Cerebellum (tissue), 4 donors: ENCODE measurements at places on chromosomes 6 and 20.
A peak's percentile ranks its signal among the peaks of the same experiment; 100 is the strongest.

DNA sequence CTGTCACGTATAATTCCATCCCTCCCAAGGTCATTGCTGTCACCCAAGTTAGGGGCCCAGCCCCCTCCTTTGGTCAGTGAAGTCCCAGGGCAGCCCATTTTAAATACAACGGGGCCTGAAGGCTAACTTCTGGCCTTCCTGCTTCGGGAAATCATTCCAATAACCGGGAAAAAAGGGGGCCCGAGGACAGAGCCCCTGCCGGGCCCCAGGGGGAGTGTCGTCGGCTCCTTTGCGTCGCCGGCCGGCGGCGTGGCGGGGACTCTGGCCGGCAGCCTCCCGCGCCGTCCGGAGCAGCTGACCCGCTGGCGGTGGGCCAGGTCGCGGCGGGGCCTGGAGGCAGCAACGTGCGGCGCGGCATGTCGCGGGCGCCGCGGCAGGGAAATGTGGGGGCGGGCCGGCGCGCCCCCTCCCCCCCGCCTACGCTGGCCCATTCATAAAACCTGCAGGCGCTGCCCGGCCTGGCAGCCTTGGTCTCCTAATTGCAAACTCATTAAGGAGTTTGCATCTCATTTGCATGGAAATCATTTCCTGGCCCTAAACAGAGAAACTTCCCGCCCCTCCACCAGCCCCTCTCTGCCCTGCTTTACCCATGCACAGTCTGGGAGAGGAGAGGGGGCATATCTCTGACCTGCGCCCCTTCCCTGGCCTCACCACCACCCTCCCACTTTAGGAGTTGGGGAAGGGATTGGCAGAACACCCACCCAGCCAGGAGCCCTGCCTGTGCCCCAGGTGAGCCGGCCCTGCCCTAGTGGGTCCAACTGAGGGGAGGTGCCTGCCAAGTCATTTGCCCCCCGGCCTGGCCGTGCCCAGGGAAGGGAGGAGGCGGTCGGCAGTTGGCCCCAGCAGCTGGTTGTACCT lies 50.7 kb downstream of the MRPL14 start:
- peak; percentile 77 for DNase-seq

- DNase-seq = no peak
Observed at GRCh38 chr6:38604700-38605099, 35.0 kb downstream of the BTBD9 start.

GRCh38 chr20:1075616-1076015 lies 42.8 kb upstream of the PSMF1 start:
- DNase-seq = no peak

DNA sequence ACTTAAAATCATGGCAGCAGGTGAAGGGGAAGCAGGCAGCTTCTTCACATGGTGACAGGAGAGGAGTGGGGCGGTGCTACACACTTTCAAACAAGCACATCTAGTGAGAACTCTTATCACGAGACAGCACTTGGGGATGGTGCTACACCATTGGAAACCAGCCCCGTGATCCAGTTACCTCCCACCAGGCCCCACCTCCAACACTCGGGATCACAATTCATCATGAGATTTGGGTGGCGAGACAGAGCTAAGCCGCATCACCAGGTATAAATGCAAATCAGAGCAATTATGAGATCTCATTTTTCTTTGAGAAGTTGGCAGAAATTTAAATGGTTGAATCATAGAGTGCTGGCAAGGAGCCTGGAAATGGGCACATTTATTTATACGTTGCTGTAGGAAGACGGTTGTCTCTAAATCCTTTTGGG lies 31.4 kb downstream of the IGF2R start:
- DNase-seq = no peak

GRCh38 chr6:40436685-40437604 lies 150.2 kb downstream of the LRFN2 start:
- DNase-seq = no peak

DNA sequence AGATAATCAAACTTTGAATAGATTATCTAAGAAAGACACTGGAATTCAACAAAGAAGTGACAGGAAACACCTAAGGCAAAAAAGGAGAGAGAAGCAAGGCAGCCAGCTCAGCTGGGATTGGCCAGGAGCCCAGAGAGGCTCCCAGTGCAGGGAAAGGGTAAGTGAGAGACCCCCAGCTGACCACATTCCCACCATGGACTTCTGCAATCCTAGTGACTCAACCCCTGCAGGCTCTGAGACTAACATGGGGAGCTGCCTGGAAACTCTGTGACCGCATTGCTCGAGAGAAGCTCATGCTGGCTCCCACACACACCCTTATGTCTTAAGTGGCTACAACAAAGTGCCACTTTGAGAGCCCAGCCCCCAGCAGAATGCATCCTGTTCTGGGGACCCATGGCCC lies 215.1 kb downstream of the PACRG start:
- DNase-seq = no peak

DNA sequence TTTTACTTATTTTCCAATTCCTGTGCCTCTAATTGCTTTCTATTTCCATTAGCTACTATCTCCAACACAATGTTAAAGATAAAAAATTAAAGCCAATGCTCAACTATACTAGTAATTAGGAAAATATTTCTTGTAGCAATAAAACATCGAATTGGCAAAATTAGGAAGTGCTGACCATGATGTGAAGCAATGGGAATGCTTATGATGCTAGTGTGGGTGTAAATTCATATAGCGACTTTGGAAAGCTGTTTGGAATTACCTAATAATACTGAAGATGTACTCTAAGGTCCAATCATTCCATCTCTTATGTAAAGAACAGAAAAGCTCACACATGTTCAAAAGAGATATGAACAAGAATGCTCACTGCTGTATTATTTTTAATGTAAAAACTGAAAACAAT lies 78.2 kb downstream of the UBE3D start:
- no peak for DNase-seq

DNA sequence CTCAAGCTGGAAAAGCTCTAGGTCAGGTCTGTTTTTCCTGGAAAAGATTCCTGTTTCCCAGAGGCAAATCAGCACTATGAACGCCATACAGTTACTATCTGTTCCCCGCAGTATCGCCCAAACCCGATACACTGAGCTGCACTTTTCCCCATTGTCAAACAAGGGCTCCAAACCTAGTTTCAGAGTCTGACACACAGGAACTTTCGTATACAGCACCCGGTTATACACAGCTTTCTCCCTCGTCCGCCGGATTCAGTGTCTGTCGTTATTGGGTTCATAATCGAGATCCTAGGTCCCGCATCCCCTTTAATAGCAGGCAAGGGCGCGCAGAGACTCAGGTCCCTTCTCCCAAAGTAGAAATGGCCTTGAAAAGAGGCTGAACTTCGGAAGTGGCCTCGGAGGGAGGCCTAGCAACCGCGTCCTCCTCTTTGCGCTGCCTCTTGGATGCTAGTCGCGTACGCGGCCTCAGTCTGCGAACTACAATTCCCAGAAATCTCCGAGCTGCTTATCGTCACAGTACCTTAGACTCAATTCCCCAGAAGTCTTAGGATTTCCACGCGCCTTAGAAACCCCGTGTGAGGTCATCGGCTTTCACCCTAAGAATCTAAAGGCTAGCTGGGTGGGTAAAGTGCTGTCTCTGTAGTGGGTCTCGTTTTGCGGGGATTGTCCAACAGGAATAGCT lies 34.2 kb downstream of the ZNF391 start:
- DNase-seq = no peak

GRCh38 chr6:71478834-71479541 lies 190.4 kb downstream of the OGFRL1 start:
- no peak for DNase-seq

DNA sequence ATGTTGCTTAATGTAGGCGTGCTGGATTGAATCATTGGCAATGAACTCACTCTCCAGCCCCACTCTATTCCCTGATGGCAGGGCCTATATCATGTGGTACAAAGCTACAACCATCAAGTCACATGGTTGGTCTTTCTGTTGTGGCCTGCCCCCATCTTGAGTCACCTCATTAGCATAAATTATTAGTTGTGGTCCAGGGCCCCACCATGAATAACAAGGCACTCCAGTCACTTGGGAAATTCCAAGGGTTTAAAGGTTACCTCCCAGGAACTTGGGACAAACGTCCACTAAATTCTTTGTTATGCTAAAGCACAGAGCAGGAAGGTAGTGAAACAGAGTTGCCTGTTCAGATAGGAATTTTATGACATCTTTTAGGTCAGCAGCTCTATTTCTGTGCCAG lies 193.7 kb downstream of the SLC35F1 start:
- DNase-seq = no peak

GRCh38 chr6:146990821-146991798 lies 213.1 kb upstream of the STXBP5 start:
- DNase-seq = no peak

DNA sequence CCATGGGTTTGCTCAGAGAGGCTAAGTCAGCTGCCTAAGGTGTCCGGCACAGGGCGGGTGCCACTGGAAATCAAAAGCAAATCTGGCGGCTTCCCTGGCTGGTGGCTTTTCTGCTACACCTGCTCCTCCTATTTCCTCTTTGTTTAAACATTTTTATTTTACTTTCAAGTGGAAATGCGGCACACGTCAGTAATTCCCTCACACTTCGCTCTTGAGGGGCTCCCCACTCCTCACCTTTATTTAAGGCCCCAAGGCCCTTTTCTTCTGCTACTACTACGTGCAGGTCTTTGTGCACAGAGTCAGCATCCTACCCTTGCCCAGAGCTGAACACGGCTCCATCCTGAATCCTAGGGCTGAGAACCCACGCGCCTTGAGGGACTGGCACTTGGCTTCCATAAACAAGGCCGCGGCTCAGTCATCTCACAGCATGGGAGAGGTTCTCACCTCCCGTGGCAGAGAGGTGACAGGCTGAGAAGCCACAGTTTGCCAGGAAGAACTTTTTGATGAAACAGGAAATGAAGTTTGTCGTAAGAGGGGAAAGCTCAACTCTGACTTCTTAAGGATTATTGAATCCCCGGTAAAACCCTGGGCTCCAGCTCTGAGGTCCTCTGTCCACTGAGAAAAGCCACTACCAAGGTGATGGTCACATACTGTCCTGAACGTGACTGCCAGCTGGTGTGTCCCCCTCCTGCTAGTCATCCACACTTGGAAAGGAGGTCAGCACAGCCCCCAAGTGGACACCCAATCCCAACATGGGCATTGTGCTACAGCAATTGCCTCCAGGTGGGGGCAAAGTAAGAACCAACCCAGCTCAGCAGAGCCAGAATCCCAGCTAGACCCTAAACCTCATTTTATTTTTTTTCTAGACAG lies 48.0 kb downstream of the NFATC2 start:
- DNase-seq = no peak

DNA sequence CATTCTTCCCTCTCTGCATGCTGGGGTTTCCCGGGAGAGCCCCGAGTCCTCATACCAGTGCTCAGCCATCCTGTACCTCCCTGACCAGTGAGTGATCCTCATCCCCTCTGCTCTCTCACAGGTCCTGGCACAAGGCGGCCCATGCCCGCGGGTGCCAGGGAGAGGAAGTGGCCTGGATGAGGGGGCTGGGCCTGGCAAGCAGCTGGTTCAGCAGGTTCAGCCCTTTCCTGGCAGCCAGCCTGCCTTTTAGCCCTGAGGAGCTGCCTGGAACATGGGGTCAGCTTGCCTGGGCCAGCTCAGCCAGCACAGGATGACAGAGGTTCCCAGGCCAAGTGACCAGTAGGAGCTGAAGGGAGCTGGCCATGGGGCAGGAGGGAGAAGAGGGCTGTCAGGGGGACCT lies 10.9 kb downstream of the MOCS1 start:
- no peak for DNase-seq

GRCh38 chr6:140001821-140002341 lies 627.4 kb upstream of the CITED2 start:
- DNase-seq = no peak

DNA sequence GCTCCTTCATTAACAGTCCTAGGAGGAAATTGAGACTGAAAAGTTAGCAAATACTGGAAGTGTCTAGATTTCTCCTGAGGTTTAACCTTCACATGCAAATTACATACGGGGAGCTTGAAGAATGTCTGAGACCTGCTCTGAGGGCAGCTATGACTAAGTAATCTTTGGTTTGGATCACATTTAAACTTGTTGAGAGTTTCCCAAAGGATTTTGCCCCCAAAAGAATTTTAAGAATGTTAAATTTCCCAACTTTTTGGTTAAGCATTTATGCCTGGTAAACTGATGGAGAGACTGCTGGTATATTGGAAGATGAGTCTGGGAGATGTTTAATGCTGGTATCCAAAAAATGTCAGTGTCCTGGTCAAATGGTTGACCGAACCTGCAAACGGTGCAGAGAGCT lies 97.0 kb downstream of the RREB1 start:
- no peak for DNase-seq

DNA sequence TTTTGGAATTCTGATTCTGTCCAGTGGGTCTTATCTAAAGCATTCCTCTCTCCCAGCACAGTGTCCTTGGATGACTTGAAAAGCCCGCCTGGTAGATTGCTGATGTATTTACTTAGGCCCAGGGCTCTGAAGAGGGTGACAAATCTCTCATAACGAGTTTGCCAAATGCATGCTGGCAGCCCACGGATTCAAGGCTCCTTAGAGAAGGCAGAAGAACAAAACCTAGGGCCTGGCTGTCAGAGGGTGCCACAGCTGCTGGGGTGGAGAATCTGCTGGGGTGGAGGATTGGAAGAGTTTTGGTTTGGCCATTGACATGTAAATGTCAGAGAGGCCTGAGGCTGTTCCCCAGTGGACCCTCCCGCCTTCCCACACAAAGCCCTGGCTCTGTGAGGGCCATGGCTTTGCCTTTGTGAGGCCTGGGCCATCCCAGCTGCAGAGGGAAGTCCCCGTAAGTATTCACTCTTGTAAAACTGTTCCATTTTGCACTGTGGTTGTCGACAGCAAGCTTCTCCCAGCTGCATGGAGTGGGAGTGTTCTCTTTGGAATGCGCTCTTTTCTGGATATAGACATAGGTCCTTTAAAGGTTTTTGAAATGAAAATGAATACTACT lies 50.3 kb downstream of the ANKRD6 start:
- DNase-seq = no peak

GRCh38 chr6:128131036-128131435 lies 230.2 kb upstream of the THEMIS start:
- DNase-seq = no peak
